Prostate gland (tissue), 2 donors: ENCODE measurements at places on chromosomes 7 and 10. TPM values are rescaled to one million over a fixed set of nuclear protein-coding genes. Genes with fewer than 3 reads are reported as not detected.

GRCh38 chr7:148738737-148739535, 40.2 kb downstream of the CUL1 start:
- no peak for DNase-seq
- no peak overlapping the region for H3K27ac ChIP-seq
- no peaks in the 10 kb centered on the region for H3K36me3 ChIP-seq
- H3K4me3 ChIP-seq, result no peak overlapping the region

- H3K4me3 ChIP-seq, result no peak overlapping the region
- H3K27me3 ChIP-seq, result no peaks in the 10 kb centered on the region
- H3K36me3 ChIP-seq, result no peaks in the 10 kb centered on the region
- no peak overlapping the region for H3K27ac ChIP-seq
- H3K4me1 ChIP-seq, result no peaks in the 10 kb centered on the region
These were observed 90.1 kb upstream of the CYP26C1 start for GRCh38 chr10:92970301-92971070.

DNA sequence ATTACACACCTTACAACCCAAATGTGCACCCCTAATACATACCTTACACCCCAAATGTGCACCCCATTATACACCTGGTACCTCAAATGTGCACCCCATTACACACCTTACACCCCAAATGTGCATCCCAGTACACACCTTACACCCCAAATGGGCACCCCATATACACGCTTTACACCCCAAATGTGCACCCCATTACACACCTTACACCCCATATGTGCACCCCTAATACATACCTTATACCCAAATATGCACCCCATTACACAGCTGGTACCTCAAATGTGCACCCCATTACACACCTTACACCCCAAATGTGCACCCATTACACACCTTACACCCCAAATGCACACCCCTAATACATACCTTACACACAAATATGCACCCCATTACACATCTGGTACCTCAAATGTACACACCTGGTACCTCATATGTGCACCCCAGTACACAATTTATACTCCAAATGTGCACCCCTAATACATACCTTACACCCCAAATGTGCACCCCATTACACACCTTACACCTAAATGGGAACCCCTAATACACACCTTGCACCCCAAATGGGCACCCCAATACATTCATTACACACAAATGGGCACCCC, 106.3 kb downstream of the KLF6 start:
- no peaks in the 10 kb centered on the region for H3K36me3 ChIP-seq
- no peaks in the 10 kb centered on the region for H3K4me1 ChIP-seq
- no peaks in the 10 kb centered on the region for H3K27me3 ChIP-seq
- no peak overlapping the region for H3K4me3 ChIP-seq
- H3K27ac ChIP-seq, result no peak overlapping the region
- DNase-seq, result no peak

- DNase-seq, result peak; percentile 32
- H3K27ac ChIP-seq, result no peak overlapping the region
- peaks cover 8% of the 10 kb centered on the region for H3K27me3 ChIP-seq
- H3K4me3 ChIP-seq, result no peak overlapping the region
- H3K36me3 ChIP-seq, result no peaks in the 10 kb centered on the region
These were observed 142.5 kb upstream of the TCERG1L start for GRCh38 chr10:131453721-131454634.

DNA sequence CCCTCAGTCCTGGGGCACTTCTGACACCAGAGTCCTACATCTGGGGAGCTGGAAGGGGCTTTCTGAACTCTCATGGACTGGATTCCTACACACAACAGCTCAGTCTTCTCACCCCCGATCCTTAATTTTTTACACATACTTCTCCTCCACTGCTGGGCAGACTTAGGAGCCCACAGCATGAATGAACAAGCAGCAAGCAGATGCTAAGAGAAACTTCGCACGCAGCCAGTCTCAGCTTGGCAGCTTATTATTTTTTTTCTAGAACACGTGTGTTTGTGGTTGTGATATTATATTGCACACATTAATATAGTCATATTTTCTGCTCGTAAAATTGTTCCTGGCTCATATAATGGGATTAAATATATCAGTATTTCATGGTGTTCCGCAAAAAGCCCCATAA, 50.9 kb upstream of the LOXL4 start:
- H3K36me3 ChIP-seq, result no peaks in the 10 kb centered on the region
- no peak for DNase-seq
- H3K4me3 ChIP-seq, result no peak overlapping the region
- no peak overlapping the region for H3K27ac ChIP-seq

- H3K27me3 ChIP-seq, result peaks cover 68% of the 10 kb centered on the region
- H3K4me1 ChIP-seq, result peaks cover 8% of the 10 kb centered on the region
- H3K27ac ChIP-seq, result no peak overlapping the region
- no peak for DNase-seq
These were observed 3.1 kb downstream of the EN2 start for GRCh38 chr7:155460926-155461613.

- no peaks in the 10 kb centered on the region for H3K27me3 ChIP-seq
- H3K4me3 ChIP-seq, result no peak overlapping the region
- no peaks in the 10 kb centered on the region for H3K4me1 ChIP-seq
- no peaks in the 10 kb centered on the region for H3K36me3 ChIP-seq
- H3K27ac ChIP-seq, result no peak overlapping the region
- no peak for DNase-seq
These were observed 133.0 kb upstream of the NEBL start for GRCh38 chr10:21030091-21030490.

DNA sequence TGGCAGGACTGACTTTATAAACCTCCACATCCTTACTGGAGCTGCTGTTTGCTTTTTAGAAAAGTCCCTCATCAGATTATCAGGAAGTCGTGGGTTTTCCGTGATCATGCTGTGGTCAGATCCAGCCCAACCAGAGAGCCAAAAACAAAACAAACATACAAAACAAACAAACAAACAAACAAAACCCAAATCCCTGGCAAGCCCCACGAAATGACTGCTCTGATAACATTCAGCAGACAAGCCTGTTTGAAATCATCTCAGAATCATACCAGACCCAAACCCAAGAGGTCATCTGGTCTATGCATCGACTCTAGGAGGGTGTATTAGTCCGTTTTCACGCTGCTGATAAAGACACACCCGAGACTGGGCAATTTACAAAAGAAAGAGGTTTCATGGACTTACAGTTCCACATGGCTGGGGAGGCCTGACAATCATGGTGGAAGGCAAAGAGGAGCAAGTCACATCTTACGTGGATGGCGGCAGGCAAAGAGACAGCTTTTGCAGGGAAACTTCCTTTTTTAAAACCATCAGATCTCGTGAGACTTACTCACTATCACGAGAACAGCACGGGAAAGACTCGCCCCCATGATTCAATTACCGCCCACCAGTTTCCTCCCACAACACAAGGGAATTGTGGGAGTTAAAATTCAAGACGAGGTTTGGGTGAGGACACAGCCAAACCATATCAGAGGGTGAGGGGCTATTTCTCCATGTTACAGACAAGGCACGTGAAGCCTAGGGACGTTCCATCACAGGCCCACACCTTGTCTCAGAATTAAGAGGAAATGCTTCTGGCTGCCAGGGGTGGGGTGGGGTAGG, 85.7 kb downstream of the PARP12 start:
- no peaks in the 10 kb centered on the region for H3K4me1 ChIP-seq
- no peak overlapping the region for H3K27ac ChIP-seq
- no peaks in the 10 kb centered on the region for H3K36me3 ChIP-seq
- DNase-seq, result no peak
- no peaks in the 10 kb centered on the region for H3K27me3 ChIP-seq
- no peak overlapping the region for H3K4me3 ChIP-seq

DNA sequence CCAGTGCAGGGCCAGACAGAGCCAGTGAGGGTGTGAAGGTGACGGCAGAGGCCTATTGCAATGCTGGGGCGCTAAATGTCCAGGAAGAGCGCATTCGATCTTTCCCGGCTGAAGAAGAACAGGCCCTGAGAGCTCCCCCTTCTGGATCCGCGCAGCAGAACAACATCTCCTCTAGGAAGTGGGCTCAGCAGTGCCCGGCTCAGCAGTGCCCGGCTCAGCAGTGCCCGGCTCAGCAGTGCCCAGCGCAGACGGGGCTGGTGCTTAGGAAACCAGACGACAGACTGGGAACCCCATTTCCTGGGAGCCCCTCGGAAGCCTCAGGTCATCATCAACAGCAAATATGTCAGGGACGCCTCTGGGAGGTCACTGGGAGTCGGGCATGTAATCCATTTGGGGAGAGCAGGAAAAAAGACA, 4.7 kb upstream of the NOS3 start:
- H3K27ac ChIP-seq, result no peak overlapping the region
- no peaks in the 10 kb centered on the region for H3K4me1 ChIP-seq
- no peak overlapping the region for H3K4me3 ChIP-seq
- no peaks in the 10 kb centered on the region for H3K36me3 ChIP-seq
- no peak for DNase-seq

DNA sequence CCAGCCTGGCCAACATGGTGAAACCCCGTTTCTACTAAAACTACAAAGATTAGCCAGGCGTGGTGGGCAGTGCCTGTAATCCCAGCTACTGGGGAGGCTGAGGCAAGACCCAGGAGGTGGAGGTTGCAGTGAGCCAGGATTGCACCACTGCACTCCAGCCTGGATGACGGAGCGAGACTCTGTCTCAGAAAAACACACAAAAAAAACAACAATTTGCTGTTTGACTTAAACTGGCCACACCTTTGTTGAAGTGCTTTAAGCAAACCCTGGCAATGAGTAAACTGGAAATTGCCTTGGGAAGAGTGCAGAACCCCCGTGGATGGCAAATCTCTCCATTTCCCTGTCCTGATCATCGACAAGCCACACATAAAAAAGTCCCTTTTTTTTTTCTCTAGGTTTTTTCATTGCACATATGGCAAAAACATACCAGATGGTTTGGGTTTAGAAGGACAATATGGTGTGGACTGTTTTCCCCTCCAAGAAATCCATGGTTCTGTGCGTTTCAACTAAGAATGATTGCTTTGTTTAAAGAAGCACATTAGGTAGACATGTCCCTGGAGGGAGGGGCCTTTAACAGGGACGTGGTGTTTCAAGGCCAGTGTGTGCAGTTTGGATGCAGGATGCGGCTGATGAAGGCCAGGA, 76.9 kb downstream of the NRP1 start:
- no peaks in the 10 kb centered on the region for H3K27me3 ChIP-seq
- H3K4me3 ChIP-seq, result no peak overlapping the region
- H3K36me3 ChIP-seq, result no peaks in the 10 kb centered on the region
- no peak for DNase-seq

DNA sequence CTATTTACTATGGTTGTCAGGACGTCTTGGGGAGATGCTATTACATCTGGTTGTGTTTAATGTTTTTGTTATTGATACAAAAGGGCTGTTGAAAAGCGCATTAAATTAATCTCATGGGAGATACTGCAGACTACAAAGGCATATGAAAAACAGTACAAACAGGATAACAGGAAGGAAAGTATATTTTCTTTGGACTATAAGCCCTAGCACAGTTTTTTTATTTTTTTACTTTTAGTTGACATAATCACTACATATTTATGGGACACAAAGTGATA, 341.3 kb downstream of the ARL4A start:
- DNase-seq, result no peak
- H3K27ac ChIP-seq, result no peak overlapping the region
- no peak overlapping the region for H3K4me3 ChIP-seq
- H3K36me3 ChIP-seq, result no peaks in the 10 kb centered on the region

DNA sequence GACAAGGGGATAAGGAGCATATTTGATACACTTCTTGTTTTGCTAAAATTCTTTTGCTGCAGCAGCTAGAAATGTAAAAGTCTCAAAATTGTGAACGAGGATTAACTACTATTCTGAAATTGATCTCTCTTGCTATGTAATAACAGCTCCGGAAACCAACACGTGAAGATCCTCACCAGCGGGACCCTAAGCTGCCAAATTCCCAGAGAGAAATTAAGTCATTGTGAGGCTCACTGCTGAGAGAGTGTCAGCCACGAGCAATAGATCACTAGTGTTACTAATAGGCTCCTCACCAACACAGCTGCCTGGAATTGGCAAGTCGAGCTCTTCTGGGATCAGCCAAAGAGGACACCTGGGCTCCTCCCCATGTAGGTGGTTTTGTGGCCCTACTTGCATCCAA, 5.6 kb upstream of the VWA2 start:
- no peaks in the 10 kb centered on the region for H3K4me1 ChIP-seq
- H3K4me3 ChIP-seq, result no peak overlapping the region
- H3K27me3 ChIP-seq, result no peaks in the 10 kb centered on the region
- H3K36me3 ChIP-seq, result no peaks in the 10 kb centered on the region
- DNase-seq, result no peak

GRCh38 chr10:31644931-31645633, 283.5 kb downstream of the ARHGAP12 start:
- H3K4me1 ChIP-seq, result no peaks in the 10 kb centered on the region
- no peak overlapping the region for H3K27ac ChIP-seq
- H3K4me3 ChIP-seq, result no peak overlapping the region
- no peaks in the 10 kb centered on the region for H3K27me3 ChIP-seq
- no peak for DNase-seq

GRCh38 chr7:66237906-66238772, 33.0 kb downstream of the TPST1 start:
- no peaks in the 10 kb centered on the region for H3K36me3 ChIP-seq
- H3K4me1 ChIP-seq, result no peaks in the 10 kb centered on the region
- no peak overlapping the region for H3K4me3 ChIP-seq
- H3K27me3 ChIP-seq, result no peaks in the 10 kb centered on the region
- peak overlapping the region; percentile 15 for H3K27ac ChIP-seq

DNA sequence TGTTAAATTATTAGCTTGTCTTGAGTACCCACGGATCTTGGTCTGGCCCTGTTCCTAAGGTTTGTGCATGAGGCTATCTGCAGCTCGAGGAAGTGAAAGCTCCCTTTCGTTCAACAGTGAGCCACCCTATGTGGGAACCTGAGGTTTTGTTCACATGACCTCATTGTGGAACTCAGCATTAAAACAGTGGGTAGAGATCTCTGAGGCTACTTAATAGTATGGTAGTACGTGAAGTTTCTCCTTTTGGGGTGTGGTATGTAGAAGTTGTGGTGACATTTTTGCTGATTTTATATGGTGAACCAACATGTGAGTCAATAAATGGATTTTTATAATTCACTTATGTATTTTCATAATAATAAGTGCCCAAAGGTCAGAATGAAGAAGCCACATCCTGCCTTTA, 252.7 kb upstream of the FERD3L start:
- no peaks in the 10 kb centered on the region for H3K27me3 ChIP-seq
- H3K4me3 ChIP-seq, result no peak overlapping the region
- H3K27ac ChIP-seq, result no peak overlapping the region
- H3K36me3 ChIP-seq, result no peaks in the 10 kb centered on the region
- H3K4me1 ChIP-seq, result no peaks in the 10 kb centered on the region
- DNase-seq, result no peak

DNA sequence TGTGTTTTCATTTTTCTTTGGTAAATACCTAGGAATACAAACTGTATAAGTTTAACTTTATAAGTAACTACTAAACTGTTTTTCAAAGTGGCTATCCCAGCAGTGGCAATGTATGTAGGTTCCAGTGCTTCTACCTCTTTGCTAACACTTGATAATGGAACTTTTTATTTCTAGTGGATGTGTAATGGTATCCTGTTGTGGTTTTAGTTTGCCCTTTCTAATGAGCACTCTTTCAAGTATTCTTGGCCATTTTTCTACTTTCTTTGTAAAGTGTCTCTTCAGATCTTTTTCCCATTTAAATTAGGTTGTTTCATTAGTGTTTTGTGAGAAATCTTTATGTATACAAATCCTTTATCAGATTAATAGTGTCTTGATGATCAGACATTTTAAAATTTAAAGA, 4.6 kb downstream of the KIF20B start:
- H3K27ac ChIP-seq, result no peak overlapping the region
- no peaks in the 10 kb centered on the region for H3K27me3 ChIP-seq
- no peak overlapping the region for H3K4me3 ChIP-seq

LRMDA gene
- 9.6 TPM for total RNA-seq

C7orf57 gene
- total RNA-seq, result not detected

TNKS2 gene
- total RNA-seq, result 43.2 TPM

CHRM2 gene
- 0.40 TPM for total RNA-seq

TMEM236 gene
- total RNA-seq, result 0.45 TPM

ATG9B gene
- total RNA-seq, result 7.1 TPM

PDK4 gene
- 65.5 TPM for total RNA-seq
